ENCODE measurements at places on chromosomes 1 and 21. TPM values are rescaled to one million over a fixed set of nuclear protein-coding genes. Genes with fewer than 3 reads are reported as not detected.

RNF220 gene
- total RNA-seq = 68.1 TPM

KCNA3 gene
- total RNA-seq = 3.5 TPM

CLCA4 gene
- 0.20 TPM for total RNA-seq

ARHGEF19 gene
- total RNA-seq = 6.4 TPM

DNA sequence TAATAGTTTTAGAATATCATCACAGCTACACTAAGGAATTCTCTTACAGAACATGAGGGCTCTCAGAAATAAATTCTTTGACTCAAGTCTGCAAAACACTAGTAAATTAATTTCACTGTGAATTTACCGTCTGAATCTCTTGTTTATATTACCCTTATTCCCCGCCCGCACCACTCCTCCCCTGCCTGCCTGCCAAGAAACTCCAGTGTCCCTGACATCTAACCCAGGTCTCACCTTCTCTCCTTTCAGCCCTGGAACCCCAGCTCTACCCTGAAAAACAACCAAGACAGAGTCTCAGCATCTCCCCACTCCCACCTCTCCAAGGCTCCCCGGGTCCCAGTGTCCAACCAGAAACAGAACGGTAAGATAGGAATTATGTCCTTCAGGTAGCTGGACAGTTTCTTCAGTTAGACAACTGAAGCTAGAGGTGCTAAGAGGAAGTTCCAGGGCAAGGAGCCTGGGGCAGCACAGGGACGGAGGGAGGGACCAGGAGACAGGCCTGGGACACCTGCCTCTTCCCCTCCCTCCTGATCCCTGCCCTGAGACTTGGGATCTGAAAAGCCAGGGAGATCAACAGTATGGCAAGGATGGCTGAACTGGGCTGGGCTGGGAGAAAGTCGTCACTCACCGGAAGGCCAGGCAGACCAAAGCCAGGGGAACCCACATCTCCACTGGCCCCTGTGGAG, 15.4 kb downstream of the COL16A1 start:
- no peak for DNase-seq

DNA sequence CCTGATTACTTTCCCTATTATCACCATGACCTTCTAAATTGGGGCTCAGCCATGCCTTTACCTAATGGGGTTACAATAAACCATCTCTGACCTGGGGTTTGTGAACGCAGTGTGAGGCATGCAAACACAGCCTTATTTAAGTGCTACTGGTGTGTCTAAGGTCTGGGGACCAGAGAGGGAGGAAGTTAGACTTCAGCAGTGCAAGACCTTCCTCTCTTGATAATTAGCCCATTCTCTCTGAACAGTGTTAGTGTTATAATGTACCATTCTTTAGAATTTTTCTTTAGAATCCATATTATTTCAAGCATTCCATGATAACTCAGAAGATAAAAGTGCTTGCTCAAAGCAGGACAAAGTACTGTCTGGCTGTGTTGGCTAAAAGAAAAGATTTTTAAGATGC, 10.5 kb upstream of the LRRC8D start:
- DNase-seq = no peak

GRCh38 chr1:1058921-1059493, 15.1 kb downstream of the RNF223 start:
- DNase-seq = no peak

DNA sequence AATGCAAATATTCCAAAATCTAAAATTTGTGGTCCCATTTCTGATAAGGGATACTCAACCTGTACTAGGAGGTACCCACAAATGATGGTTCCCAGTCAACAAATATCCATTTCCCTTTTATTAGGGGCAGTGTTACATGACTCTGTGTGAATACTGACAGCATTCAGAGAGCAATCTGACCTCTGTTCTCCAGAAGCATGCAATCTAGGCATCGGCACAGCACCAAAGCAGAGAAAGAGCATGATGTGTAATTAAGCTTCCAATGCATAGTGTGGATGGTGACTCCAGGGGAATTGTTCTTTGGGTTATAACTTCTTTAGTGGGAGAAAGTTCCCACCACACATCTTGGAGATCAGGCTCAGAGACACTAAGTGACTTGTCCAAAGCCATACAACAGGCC, 71.6 kb downstream of the ELAVL4 start:
- DNase-seq = no peak

DNA sequence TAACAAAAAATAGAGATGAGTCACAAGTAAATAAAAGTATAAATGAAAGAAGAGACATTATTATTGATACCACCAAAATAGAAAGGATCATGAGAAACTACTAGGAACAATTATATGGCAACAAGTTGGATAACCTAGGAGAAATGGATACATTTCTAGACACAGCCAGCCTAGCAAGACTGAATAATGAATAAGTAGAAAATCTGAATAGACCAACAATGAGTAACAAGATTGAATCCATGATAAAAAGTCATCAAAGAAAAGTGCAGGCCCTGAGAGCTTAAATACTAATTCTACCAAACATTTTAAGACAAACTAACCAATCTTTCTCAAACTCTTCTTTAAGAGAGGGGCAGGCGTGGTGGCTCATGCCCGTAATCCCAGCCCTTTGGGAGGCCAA, 538.6 kb upstream of the PBX1 start:
- DNase-seq = no peak

DNA sequence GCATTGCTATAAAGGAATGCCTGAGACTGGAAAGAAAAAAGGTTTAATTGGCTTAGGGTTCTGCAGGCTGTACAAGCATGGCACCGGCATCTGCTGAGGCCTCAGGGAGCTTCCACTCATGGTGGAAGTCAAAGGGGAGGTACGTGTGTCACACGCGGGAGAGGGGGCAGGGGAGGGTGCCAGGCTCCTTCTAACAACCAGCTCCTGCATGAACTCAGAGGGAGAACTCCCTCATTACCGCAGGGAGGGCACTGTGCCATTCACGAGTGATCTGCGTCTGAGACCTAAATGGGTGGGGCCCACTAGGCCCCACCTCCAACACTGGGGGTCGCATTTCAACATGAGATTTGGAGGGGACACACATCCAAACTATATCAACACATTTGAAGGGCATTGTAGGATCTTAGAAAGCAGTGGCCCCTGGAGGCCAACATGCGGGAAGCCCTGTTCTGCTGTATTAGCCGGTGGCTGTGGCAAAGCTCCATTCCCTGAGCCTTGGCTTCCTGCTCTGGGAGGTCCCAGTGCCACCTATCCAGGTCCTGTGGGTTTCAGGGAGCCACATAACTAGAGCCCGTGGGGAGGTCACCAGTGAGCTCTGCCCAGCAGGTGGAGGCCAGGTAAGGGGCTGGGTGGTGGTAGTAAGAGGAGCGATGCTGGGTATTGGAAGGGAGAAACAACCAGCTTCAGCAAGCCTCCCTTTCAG, 10.0 kb downstream of the WNT3A start:
- DNase-seq = no peak

DNA sequence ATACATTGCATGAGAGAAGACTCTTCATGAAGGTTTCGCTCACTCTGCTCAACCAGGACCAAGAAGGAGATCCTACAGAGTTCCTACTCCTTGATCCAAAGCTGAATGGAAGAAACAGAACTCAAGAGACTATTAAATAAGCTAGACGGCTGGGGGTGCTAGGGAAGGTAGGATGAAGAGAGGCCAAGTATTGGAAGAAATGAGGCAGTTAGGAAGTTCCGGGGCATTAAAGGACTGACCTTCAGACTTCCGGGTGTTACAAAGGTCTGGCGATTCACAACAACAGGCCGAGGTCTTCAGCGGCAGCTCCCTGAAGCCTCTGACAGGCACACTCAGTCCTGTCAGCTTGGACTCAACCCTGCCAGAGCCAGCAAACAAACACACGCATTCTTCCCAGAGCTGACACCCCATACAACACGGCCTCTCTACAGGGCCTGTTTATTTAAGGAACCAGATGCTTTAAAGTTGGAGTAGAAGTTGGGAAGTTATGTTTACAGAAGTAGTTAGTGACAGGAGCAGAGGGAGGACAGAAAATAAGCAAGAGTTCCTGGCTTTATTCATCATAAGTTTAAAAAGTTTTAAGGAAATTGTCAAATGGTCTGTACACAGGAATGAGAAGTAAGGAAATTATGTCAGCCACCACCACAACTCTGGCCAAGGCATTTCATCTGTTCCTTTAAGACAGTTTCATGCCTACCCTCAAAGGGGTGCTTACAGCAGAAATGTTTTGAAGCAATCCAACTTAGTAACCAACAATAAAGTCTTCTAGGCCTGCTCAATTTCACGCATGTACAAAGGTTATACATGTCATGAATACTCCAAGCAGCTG, 4.7 kb downstream of the SORT1 start:
- DNase-seq = peak; percentile 46

GRCh38 chr1:192311281-192311680, 5.5 kb upstream of the RGS21 start:
- DNase-seq = no peak

DNA sequence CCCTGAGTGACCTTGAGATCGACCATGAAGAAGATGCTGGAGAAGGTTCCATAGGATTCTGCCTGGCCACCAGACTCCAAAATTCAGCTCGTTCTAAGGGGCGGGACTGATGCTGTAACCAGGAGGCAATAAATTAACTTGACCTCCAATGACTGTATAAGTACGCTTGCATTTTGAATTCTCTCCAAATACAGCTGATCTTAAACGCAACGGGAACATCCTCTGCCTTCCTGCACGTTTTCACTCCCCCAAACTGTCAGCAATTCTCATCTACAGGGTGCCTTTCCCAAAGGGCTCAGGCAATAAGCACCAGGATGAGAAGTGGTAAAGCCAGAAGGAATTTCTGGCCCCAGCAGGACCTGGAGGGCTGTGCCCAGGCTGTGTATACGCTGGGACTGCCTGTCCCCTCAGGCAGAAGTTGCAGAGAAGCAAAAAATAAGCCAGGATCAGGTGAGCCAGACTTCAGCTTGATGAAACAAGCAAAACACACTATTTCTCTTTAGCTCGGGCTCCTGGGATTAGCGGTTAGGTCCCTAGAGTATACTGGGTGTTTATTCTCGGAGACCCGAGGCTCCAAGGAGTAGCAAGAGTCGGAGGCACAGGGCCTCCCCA, 124.8 kb downstream of the LRIG2 start:
- no peak for DNase-seq

DNA sequence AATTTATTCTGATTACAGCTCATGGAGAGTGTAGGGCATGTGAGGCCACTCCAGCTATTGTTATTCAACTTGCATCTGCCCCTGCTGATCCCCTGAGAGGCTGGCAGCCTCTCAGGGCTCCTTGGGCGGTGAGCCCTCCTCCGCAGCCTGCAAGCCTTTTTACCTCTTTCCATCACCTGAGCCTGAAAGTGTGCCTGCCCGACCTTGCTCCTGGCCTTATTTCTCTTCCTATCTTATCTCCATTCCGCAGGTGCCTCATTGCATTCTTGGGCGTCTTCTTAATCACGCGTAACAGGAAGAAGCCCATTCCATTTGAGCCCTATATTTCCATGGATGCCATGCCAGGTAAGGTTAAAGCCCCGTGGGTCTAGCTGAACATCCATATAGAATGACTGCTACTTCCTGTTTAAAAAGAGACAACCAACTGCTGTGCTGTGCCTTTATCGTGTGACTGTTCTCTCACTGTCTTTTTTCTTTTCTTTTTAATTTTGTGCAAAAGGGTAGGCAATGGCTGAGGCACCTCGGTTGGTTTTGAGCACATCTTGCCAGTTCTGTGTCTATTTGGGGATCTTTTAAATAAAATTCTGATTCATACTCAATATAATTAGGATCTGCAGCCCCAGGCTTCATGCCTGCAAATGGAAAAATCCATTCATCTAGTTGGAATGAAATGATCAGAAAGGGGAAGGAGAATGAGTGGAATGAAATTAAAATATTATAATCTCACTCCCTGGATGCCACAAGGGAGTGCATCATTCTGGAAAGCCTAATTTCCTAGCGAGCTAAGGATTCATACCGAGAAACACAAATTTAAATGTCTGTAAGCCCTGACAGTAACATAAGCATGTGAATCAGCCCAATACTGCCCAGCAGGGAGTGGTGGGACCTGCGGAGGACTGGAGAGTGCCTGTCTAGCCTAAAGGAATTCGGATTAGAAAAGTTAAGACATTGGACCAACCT, 38.6 kb upstream of the RCAN3 start:
- no peak for DNase-seq

DNA sequence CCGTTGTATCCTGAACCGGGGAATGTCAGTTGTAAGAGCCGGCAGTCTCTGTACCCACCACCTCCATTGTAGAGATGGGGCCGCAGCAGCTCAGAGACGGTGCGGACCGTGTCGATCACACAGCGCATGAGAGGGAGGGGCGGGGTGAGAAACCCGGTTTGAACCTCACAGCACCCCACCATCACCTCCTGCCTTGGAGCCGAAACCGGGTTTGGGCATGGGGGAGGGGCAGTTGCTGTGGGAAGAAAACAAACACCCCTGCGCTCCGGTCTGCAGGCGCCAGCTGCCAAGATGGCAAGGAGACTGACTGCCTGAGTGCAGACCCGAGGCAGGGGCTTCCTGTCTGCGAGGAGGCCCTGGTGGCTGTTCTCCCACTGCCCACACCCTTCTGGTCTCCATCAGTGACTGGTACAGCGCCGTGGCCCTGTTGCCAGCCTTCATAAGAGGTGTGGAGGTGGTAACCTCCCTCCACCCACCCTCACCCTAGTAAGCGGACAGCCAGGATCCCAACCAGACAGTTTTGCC, 69.2 kb upstream of the SSBP3 start:
- DNase-seq = no peak

DNA sequence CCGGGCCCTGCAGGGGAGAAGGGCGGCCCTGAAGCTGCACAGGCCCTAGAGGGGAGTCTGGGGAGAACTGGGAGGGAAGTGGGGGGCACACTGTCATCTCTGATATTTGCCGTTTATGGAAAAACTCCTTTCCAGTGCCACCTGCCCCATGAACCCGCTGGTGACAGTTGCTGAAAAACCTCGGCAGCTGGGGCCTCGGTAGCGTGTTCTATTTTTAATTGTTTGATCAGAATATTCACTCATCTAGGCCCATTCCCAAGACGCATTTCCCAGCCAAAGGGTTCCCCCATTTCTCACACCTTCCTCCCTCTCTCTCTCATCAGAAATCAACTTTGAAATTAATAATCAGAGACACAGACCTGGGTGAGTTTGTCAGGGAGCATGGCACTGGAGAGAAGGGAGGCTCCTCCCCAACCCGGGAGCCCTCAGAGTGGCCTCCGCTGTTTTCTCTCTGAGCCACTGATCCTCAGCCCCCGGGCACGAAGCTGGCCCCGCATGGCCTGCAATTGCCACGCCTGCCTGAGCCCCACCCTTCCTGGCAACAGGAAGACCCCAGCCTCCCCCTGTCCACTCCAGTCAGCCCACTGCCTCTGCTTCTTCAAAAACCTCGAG, 111.1 kb downstream of the CASZ1 start:
- no peak for DNase-seq

- no peak for DNase-seq
Observed at GRCh38 chr1:210438928-210439841, 110.5 kb downstream of the HHAT start.
